Progenitor cell of endocrine pancreas (in vitro differentiated cells): ENCODE measurements at places on chromosomes 7 and 10.

DNA sequence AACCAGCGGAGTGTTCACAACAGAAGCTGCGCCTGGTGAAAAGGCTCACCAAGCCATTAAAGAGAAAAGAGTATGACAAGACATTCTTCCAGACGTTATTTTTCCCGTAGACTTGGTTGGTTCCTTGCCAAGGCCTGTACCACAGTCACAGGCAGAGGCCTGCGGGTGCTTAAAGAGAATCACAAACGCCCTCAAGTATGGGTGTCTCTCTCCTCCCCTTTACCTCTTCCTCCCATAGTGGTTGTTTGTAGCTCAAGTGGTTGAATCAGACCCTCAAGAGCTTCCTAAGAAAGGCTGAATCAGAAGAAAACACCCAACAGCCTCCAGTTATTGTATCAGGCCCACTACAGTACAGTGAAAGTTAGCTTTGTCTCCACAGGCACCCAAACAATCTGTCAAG, 169.0 kb downstream of the CREB5 start:
- DNase-seq = no peak

DNA sequence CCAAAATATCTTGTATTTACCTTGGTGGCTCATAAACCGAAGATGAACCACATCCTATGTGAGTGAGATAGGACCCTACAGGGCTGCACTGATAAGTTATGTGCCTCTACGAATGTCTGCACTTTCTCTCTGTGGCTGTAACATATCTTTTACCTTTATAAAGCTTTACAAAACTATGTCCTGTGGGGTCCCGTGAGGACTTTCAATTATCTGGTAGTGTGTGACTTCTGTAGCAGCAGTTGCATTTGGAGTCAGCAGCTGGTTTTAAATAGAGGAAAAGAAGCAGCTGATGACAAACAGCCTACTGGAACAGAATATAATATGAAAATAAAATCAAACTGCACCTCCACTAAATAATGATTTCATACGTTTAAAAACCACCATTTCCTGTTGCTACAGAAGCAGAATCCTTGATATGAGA, 222.4 kb upstream of the GNAI1 start:
- DNase-seq = no peak

DNA sequence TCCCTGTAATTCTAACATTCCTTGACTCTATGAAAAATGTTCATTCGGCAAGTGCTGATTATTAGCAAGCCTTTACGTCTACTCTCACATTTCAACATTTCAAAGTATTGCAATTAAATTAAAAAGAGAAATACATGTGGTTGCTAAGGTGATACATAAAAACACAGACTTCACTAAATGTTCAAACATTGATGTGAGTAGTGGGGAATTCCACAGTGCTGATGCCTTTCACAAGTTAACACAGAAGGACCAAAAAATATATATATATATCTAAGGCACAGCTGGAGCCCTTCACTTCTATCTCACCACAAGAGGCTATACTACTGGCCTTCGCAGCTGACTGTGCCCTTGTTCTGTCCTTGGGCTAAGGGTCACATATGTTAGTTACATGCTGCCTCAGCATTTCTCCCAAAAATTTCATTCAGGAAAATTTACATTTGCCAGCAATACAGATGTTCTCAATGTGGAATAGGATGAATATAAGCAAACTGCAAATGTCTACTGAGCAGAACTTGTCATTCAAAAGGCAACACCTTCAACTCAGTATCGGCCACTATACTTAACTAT, 13.9 kb downstream of the CTTNBP2 start:
- DNase-seq = no peak

GRCh38 chr10:35874311-35875015, 232.4 kb upstream of the FZD8 start:
- DNase-seq = no peak
